ENCODE measurements at places on chromosomes 1 and 21.

GRCh38 chr1:181469829-181470228 is 13.5 kb upstream of the CACNA1E start:
- DNase-seq = no peak

- peak; percentile 88 for DNase-seq
These were observed 54.1 kb upstream of the SAMD11 start for GRCh38 chr1:869499-870244.

DNA sequence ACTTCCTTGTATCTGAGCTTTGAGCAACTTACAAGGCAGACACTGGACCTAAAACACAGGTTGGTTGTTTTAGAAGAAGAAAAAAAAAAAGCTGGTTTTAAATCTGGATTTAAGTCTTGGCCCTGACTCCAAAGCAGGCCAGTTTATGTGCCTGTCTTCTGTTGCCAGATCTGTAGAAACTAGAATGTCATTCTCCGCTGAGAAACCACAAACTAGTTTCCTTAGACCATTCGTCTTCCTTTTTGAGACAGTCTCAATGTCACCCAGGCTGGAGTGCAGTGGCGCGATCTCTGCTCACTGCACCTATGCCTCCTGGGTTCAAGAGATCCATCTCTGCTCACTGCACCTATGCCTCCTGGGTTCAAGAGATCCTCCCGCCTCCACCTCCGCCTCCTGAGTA is 33.9 kb downstream of the APP start:
- peak; percentile 43 for DNase-seq

DNA sequence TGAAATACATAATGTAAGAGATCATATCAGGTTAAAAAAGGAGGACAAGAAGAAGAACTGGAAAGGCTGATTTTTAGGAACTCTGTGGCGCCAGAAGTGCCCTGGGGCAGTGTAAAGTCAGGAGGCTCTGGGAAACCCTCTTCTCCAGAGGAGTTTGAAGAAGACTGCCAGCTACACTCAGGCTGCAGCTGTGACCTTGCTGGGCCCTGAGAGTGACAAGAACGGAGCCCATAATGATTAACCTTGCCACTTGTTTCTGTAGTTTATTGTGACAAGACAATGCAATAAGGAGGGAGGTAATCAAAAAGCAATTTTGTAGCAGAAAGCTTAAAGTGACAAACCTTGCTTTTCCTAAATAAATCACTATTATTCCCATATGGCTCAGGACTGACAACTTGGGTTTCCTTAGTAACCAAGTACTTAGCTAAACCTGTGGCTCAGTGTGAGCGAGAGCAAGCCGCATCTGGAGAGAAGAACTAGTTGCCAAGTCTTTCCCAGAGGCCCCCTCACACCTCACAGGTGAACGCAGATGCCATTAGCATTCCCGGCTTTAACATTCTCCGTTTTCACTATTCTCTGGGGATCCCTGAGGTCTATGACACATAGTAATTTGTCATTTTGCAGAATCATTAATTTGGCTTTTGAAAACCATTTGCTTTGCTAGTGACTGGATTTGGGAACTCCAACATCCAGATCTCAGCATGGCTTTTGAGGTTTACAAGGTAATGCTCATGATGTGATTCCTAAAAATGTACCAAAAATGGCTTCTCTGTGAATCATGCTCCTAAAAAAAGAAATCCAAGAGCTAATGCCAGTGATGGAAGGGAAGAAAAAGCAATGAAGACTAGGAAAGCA is 115.9 kb downstream of the OMA1 start:
- no peak for DNase-seq

GRCh38 chr1:67948151-67949080 is 102.0 kb downstream of the DIRAS3 start:
- no peak for DNase-seq

GRCh38 chr1:54377040-54377691 is 29.0 kb downstream of the SSBP3 start:
- no peak for DNase-seq

DNA sequence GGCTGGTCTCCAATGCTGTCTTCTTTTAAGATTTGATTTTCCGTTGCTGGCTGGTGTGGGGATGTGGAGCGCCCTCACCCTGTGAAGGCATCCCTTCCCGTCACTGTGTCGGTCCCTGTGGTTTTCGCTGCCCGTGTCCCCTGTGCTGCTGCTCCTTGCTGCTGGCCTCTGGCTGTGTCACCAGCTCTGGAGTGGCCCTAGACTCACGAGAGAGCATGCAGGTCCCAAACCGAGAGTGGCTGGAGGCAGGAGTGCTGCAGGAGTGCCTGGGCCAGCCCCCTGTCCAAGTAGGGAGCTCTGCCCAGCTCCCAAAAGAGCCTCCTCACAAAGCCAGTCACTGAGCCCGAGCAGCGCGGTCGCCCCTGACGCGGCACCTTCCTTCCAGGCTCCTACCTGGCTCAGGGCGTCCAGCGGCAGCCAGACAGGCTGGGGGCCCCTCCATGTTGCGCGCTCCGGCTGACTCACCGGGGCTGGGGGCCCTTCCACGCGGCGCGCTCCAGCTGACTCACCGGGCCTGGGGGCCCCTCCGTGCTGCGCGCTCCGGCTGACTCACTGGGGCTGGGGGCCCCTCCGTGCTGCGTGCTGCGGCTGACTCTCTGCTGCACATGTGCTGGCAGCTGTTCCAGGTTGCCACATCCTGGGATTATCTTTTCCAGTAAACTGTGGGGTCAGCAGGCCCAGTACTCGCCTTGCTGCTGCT is 106.7 kb upstream of the COL6A1 start:
- no peak for DNase-seq

DNA sequence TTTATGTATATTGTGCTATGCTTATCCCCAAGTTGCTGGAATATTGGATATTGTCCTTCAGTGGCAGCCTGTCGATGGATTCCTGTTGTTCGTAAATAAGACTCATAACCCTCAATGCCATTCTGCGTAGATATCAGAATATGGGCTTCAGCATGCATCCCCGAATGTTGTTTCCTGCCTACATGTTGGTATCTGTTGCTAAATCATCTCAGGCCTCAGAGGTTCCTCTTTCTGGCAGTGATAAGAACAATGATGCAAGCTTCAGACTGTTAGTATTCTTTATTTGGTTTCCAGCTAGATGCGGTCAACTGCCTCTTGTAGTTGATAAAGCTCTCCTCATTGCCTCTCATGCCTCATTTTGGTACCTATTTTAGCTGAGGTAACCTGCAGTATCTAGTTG is 2082.6 kb downstream of the MRPL39 start:
- no peak for DNase-seq

DNA sequence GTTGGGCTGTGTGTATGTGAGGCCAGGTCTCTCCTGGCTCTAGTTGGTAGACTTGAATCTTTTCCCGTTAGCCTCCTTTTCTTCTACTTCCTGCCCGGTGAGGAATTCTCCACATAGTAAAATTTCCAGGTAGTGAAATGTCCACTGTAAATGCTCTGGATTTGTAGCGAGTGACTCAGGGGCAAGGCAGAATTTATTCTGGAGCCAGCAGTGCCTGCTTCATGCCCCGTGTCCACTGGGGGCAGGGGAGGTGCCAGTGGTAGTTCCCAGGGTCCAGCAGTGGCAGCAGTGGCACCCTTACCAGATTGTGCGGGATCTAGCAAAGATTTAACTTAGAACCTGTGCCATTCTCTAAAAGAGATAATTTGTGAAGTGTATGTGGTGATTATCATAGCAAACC is 74.5 kb upstream of the USP24 start:
- no peak for DNase-seq

DNA sequence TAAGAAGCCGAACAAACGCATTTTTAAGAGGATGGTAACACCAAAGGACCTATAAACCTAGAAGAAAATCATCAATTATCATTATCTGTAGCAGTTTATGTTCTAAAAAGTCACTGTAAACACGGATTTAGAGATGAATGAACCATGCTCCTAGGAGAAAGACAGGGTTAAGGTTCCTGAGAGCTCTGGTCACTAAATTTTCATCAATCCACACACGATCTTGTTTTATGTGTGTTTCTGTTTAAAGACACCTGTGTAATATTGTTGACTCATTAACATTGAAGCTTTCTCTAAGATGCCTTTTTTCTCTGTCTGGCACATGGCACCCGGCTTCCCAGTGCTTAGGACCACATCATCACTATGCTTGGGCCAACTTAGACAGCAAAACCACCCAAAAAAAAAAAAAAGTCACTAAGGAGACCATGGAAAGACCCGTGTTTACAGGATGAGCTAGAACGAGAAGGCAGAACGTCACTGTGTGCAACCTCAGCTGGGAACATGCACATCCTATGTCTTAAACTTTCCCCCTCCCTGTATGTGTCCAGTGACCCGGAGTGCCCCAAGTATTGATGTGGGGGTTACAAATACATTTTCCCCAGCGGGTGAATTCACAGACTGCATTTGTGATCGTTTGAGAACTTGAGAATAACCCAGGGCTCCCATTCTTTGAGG is 55.8 kb upstream of the PDE9A start:
- DNase-seq = no peak

DNA sequence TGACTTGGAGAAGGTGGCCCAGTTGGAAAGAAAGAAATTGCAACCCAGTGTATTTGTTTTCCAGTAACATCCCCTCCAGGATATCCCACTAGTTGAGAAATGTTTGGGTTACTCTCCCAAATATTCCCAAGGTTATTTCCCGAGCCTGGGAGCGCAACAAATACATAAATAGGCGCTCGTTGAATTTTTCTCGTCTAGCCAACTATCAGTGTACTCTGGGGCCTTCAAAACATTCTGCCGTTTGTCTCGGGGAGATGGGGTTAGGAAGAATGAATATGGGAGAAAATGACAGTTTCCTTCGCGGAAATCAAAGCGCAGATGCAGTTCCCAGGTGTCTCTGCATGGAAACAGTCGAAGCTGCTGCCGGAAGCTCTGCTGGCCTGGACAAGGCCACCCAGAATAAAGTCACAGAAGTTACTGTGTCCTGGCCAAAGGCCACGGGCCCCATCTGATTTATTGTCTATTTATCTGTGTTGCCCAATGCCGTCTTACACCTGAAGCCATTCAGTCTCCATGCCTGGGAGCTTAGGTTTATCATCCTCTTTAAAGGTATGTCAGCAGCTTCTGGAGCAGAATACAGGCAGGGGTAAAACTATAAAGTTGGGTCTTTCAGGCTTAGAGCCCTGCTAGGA is 1.0 kb downstream of the C1orf115 start:
- DNase-seq = no peak

DNA sequence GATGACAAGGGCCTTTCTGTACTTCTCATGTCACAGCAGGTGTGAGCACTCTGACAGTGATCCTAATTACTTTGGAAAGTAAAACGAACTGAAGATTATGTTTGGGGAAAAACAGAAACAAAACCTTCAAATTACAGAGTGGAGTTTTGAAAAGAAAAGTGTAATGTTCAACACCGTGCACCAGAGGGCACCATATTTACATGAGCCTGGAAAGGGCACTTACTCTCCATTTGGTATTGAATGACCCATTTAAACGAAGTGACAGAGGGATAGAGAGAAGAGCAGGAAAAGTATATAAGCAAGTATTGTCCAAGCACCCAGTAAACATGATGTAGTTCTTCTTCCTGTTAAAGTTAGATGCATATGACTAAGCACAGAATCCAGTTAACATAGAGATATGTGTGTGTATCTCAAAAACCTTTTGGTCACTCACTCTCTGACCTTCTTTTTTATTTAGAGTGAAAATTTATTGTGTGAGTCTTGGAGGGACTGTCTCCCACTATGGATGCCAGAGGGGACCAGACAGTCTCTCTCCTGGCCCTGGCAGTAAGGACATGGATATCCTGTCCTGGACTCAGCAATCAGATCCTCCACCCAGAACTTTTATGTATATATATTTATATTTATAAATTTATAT is 3.8 kb upstream of the RGSL1 start:
- DNase-seq = peak; percentile 76

- no peak for DNase-seq
These were observed 9.6 kb upstream of the SH2D1B start for GRCh38 chr1:162421258-162422164.

GRCh38 chr1:109498161-109498801 is 4.4 kb downstream of the CYB561D1 start:
- no peak for DNase-seq

GRCh38 chr1:8551613-8552489 is 233.9 kb downstream of the SLC45A1 start:
- DNase-seq = no peak

DNA sequence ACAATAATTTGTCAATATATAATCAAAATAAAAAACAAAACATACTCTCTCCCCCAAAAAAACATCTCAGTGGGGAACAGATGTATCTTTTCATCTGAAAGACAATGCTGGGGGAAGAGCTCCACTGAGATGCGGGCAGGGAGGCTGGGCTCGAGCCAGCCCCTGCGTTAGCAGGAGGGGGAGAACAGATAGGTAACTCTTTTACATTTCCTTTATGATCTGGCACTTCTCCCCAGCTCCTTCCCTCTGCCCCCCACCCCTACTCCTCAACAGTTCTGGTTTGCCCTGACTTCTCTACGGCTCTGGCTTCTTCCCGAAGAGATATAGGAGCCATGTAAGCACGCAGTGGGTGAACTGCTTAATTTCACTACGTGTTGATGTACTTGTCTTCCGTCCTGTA is 12.4 kb downstream of the LEPR start:
- DNase-seq = no peak

- no peak for DNase-seq
These were observed 5.4 kb downstream of the NPR1 start for GRCh38 chr1:153683854-153684253.

GRCh38 chr1:7519181-7519860 is 251.8 kb upstream of the VAMP3 start:
- no peak for DNase-seq

DNA sequence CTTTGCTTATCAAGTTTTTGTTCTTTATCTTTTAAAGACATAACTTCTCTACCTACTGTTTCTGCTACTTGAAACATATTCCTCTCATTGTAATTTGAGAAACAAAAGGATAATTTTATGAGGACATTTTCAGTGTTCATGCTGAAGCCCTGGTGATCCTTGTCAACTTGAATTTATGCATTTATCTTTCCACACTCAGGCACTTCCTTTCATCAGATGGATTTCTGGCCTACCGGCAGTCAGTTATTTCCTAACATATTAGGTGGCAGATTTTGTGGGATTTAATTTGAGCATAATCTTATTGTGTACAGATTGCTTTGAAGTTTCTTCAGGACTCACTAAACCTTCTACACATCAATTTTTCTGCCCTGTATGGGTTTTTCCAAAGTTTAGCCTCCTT is 75.0 kb downstream of the RGL1 start:
- no peak for DNase-seq

GRCh38 chr1:41678111-41678878 is 193.8 kb upstream of the EDN2 start:
- DNase-seq = peak; percentile 58

DNA sequence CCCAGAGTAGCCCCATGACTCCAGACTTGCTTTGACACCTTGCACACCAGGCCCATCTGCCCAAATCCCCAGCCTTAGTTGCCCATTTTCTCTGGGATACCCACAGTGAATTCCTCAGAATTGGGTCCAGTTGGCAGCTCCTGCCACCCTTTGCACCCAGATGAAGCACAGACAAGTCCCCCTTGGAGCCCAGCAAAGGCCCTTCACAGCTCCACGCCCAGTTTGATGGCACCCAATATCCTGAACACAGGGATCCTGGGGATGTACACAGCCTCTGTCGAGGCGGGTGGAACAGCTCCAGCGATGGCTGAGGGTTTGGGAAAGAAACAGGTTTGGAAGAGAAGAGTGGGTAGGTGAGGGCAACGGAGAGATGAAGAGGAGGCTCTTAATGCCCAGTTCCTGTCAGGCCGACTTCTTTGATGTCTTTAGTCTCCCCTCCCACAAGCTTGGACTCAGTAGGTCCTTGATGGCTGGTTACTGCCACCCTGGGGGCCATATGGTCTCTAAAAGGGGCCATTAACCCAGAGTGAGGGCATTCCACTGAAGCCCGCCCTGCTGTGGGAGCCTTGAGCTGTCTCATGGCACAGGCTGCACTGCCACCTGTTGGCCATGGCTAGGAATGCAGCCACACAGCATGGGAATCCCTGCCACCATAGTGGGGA is 21.7 kb downstream of the TMEM53 start:
- DNase-seq = peak; percentile 87

Data from GM20000 (cell line).